ENCODE measurements at places on chromosomes 2 and 18. TPM values are rescaled to one million over a fixed set of nuclear protein-coding genes. Genes with fewer than 3 reads are reported as not detected.

DNA sequence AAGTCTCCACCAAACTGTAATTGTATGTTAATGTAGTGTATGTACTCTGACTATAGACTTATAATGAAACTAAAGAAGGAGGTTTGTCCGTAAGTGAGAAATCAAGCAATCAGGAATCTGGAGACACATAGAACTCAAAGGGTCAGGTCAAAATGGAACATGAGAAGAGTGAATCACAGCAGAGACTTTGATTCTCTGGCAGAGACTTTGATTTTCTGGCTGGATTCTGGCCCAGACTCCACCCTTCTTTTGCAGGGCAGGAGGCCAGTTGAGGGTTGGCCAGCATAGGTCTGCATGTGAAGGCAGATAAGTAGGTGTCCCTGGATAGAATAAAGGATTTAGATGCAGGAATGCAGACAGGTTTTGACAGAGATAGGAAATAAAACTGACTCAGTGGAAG is 11.0 kb upstream of the NCKAP5 start:
- no peak for DNase-seq

DNA sequence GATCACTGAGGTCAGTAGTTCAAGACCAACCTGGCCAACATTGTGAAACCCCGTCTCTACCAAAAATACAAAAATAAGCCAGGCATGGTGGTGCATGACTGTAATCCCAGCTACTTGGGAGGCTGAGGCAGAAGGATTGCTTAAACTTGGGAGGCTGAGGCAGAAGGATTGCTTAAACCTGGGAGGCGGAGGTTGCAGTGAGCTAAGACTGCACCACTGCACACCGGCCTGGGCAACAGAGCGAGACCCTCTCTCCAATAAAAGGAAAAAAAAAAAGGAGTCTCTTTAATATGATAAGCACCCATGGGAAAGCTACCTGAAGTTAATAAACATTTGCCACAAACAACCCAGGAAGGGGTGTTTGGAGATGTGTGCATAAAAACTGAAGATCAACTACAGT is 2.6 kb downstream of the STRN start:
- DNase-seq = no peak

The IL1F10 gene
- not detected for total RNA-seq

The MZT2A gene
- total RNA-seq = 100 TPM

The ACADL gene
- not detected for total RNA-seq

The ABCB11 gene
- total RNA-seq = not detected

All from glutamatergic neuron (in vitro differentiated cells).